ENCODE measurements at places on chromosomes 2 and 18.

DNA sequence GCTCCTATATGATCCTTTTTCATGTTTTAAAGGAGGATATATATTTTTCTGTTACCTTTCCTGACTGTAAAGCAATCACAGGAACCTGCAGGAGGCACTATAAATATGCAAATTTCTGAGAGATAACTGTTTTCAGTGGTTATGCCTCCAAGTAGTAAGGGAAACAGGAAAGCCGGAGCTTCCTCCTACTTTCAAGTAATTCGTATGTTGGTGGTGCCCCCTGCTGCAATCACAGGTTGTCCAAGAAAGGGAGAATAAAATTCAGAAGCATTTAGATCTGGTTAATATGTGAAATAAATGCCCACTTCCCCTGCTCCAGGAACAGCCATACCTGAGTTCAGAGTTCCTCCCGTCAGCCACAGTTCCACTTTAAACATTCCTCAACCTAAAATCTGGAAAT lies 12.0 kb upstream of the BCL11A start:
- DNase-seq, result no peak

DNA sequence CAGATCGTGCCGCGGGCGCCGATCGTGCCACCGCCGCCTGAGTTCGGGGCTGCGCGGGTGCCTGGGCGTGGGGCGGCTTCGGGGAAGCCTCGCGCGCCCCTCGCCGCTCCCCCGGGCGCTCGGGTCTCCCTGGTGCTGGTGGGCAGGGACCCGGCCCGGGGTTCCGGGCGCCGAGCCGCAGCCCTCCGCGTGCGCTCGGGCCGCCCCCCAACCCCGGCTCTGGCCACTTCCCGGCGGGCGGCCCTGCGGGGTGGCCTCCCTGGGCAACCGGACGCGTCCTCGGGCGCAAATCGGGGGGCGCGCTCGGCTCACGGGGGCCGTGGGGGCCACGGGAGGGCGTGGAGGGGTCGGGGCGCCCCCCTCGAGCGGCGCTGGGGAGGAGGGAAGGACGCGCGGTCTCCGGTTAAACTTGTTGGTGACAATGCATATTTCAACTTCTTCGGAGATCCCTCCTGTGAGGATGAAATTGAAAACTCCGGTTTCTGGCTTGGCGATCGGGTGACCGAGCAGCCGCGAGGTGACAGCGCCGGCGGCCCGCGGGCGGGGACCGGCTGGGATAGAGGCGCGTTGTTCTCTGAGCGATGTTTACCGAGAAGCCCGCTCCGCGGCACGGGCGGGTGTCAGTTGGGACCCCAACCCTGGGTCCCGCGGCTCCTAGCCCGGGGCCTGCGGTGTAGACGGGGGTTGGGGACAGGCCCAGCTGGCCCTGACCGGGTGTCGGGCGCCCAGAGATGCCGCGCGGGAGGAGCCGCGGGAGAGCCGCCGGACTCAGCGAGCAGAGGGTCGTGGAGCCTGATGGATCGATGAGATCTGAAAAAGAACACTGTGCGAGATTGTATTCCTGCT lies 676 bp downstream of the SH3BP4 start:
- no peak for DNase-seq

DNA sequence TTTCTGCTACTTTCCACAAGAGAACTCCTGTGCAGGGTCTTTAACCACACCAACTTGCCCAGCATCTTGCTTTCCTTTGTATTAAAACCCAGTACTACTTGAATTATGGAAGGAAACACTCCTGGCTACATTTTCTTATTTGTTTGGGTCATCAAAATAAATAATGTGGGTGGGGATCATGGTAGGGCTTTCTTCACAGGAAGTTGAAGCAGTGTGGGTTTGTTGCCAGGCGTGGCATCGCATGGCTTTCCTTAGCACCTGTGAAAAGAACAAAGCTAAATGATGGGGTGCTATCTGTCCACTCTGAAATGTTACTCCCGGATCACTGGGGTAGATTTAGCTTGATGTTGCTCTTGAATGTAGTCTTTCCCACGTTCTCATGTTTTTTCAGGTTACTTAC lies 18.7 kb downstream of the ARHGAP25 start:
- no peak for DNase-seq

- DNase-seq, result no peak
Measured at GRCh38 chr18:12841070-12841469, 43.0 kb downstream of the PTPN2 start.

DNA sequence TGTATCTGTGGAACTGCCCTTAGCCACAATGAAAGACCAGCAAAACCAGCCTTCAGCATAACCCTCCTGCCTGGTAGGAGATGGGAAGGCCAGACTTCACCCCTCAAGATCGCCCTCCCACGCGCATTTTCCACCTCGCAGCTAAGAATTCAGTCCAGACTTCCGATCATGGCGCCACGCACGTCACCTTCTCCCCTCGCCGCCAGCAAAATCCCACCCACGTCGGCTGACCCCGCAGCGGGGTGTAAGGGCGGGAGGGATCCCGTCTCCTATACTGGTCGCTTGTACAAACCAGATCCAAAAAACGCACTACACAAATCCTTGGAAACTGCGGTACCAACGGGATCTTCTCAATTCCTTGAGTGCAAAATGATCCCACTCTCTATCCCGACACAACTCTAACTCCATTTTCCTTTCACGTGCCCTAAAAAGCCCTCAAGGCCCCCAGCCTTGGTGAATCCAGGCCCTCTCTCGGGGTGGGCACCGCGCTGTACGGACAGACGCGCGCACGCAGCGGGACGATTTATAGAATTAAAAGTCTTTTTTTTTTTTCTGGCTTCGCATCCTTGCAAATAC lies 1.0 kb upstream of the BMPR2 start:
- no peak for DNase-seq

Measured in NCI-H2107 (cell line).